ENCODE measurements at places on chromosomes 3 and 15.

DNA sequence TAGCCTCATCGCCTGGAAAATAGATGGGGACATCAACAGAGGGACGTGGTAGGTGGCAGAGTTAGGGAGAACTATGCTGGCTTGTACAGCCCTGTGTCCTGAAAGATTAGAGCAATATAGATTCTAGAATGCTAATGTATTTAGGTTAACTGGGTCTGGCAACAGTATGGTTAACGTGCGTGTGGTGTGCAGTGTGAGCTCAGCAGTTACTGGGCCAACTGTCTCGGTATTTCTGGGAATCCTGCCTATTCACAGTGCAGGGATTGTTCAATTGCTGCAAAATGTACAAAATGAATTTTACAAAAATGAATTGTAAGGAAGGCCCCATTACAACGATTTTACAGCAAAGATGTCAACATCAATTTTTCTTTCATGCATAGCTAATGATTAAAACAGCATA lies 20.6 kb downstream of the MEIS2 start:
- no peak for DNase-seq

DNA sequence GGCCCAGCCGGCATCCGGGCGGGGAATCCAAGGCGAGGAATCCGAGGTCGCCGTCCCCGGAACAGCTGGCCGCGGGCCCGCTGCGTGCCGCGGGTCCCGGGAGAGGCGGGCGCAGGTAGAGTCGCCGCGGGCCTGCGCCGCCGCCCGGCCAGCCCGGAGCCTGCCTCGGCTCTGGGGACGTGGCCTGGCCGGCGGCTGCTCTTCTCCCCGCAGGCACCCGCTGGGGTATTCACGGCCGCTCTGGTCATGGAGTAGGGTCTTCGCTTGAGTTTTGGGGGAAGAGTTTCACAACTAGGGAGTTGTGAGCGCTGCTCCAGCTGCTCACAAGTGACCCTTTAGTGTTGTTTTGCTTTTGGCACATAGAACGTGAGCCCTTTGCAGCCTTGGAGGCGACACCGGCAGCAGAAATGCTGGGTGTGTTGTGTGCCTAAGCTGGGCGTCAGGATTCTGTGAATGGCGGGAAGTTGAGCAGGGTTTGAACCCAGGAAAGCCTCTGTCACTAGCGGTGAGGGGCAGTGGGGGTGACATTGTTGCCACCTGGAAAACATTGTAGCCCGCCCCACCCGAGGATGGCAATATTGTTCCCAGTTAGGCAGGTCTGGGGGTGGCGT lies 4.0 kb downstream of the TRIM71 start:
- no peak for DNase-seq

GRCh38 chr3:187954873-187955586 lies 198.9 kb upstream of the LPP start:
- DNase-seq = no peak

DNA sequence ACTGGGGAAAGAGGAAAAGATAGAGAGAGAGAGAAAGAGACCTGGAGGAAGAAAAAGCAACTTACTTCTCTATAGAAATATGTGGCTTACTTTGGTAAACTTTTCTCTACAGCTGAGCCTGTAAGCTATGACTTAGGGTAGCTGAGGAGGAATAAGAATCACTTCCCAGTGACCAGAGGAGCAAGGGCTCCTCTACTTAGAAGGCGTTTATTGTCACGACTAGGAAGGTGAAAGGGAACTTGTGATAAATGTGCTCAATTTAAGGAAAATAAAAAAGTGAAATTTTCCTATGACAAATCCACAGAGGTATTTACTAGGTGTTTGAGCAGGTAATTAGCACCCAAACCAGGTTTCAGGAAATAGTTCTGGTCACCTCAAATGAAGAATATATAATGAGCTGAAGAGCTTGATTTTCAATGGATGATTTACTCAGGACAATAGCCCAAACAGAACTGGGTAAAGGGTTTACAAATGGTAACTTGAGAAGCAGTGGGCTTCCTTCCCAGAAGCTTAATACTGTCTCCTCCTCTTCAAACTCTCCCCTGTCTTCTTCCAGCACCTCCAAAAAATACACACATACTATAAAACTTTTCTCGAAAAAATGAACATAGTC lies 46.1 kb downstream of the SOX2 start:
- no peak for DNase-seq

- no peak for DNase-seq
These were observed 23.6 kb upstream of the FMN1 start for GRCh38 chr15:33218071-33218491.

GRCh38 chr3:181913254-181913653 lies 201.5 kb downstream of the SOX2 start:
- peak; percentile 51 for DNase-seq

DNA sequence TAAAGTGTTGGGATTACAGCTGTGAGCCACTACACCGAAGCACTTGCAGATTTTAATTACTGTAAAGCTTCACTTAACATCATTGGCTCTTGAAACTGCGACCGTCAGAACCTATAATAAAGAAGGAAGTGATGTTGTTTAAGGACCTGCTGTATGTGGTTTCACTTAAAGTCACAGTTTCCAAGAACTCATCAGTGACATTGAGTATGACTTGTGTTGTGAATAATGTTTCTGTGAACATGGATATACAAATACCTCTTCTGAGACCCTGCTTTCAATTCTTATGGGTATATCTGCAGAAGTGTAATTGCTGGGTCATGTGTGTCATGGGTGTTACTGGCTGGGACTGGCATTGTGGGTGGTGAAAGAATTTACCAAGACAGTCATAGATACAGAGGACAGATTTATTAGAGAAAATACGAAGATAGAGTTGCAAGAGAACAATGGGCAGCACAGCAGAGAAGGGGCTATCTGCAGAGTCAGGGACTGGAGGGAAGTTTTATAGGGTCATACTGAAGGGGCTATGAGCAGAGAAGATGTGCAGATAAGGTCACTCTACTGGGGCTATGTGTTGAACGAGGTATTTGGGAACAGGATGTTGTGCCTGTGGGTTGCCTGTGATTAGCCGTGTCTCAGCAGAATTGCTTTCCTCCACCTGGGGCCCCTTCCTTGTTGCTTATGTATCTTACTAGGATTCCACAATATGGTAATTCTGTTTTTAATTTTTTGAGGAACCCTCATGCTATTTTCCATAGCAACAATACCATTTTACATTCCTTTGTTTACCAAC lies 4.5 kb downstream of the NDUFB5 start:
- no peak for DNase-seq

- no peak for DNase-seq
These were observed 467.1 kb downstream of the RAP2B start for GRCh38 chr3:153629148-153629547.

DNA sequence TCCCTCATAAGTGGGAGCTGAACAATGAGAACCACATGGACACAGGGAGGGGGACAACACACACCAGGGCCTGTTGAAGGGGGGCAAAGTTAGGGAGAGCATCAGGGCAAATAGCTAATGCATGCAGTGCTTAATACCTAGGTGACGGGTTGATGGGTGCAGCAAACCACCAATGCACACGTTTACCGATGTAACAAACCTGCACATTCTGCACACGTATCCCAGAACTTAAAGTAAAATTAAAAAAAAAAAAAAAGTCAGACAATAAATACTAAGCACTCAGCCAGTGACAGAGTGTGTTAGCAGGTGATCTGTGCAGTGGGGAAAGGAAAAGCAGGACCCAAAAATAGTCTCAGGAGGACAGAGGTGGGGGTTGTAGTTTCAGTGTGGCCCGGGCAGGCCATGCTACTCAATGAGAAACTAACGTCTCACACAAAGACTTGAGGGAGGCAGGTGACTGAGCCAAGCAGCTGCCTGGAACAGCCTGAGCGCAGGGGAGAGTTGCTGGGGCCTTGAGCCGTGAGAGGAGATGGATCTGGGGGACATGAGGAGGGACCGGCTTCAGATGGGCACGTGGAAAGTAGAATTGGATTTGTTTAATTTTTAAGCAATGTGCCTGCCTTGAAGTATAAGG lies 18.4 kb downstream of the ANKDD1A start:
- peak; percentile 22 for DNase-seq

GRCh38 chr3:47291158-47291753 lies 8.5 kb downstream of the KLHL18 start:
- DNase-seq = no peak

- no peak for DNase-seq
These were observed 71.1 kb upstream of the DLG1 start for GRCh38 chr3:197369545-197369944.

DNA sequence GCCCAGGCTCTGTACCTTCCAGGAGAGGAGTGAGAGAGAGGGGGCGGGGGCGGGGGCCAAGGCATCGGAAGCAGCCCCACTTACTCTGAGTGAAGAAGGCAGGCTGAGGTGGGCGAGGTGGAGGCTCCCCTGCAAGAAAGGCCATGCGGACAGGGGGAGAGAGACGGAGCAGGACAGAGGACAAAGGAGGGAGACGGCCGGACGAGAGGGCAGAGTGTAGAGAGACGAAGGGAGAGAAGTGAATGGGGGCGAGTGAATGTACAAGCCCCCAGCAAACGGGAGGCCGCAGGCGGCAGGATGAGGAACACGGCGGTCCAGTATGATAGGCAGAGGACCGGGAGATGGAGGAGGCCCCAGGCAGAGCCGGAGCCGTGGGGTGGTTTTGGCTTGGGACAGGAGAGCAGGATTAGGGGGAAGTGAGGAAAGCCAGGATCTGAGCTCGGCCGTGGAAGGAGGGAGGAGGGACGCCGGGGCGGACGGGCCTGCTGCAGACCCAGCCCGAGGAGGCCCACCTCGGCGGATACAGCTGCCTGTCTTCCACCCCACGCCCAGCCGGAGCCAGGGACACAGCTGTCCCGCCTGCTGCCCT lies 38.8 kb downstream of the TNK2 start:
- DNase-seq = no peak

- no peak for DNase-seq
These were observed 567.3 kb upstream of the LMCD1 start for GRCh38 chr3:7934362-7934761.

GRCh38 chr3:171977441-171977840 lies 61.9 kb upstream of the FNDC3B start:
- no peak for DNase-seq

DNA sequence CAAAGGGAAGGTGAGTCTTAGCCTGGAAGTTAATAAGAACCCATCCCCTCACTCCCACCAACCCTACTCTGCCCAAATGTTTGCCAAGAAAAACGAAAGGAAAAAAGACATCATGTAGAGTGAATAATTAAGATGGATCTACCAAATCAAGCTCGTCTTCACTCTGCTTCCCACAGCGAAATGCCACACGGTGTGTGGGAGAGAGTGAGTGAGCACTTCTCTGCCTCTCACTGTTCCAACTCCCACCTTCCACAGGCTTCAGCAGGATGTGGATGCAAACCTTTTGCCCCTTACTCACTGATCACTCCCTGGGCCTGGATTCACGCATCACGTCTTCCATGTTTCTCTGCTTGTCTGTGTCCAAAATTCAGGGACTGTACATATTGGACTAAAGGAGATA lies 85.4 kb downstream of the WDR76 start:
- peak; percentile 12 for DNase-seq

DNA sequence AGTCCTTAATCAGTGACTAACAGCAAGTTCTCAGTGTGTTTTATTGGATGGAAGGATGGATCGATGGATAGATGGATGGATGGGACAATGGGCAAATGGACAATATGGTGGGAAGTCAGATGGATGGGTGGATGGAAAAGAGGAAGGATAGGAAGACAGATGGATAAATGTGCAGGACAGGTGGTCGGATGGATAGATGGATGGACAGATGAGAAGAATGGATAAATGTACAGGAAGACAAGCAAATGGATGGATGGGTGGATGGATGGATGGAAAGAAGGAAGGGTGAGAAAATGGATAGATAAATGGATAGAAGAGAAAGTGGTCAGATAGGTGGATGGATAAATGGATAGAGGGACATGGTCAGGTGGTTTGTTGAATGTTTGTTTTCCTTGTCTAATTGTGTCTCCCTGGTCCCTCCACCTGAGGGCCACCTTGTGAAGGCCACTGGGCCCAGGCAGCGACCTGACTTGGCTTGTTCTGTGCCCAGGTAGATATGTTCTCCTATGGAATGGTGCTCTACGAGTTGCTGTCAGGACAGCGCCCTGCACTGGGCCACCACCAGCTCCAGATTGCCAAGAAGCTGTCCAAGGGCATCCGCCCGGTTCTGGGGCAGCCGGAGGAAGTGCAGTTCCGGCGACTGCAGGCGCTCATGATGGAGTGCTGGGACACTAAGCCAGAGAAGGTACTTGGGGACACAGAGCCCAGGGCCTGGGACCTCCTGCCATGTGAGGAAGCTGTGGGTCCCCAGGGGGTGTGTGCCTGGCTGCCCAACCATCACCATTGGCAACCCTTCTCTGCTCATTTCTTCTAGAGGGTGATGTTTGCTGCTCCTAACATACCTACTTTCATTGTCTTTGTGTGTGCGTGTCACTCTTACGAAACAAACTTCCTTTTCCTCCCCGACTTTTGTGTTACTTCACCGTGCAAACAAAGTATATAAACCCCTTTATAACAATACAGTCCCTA lies 137.5 kb downstream of the LRRK1 start:
- no peak for DNase-seq

DNA sequence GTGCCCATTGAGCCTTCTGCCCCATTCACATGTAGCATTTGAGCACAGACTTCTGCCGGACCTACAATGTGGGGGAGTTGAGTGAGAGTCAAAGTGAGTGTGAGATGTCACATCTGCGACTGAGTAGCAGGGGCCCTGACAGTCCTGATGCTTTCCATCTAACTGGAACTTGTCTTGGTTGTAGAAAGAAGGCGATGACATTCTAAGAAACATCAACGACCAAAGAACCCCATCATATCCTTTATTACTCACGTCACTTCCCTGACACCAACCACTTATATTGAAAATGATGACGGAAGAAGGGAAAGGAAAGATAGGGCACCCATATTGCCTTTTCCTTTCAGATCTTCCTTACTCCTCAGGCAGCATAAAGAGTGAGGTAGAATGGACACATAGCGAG lies 30.5 kb downstream of the SMAD3 start:
- DNase-seq = no peak

GRCh38 chr3:88267-88666 lies 108.3 kb upstream of the CHL1 start:
- DNase-seq = no peak

Measured in SJSA1 (cell line).